ENCODE measurements at places on chromosomes 11 and 22. TPM values are rescaled to one million over a fixed set of nuclear protein-coding genes. Genes with fewer than 3 reads are reported as not detected.

DNA sequence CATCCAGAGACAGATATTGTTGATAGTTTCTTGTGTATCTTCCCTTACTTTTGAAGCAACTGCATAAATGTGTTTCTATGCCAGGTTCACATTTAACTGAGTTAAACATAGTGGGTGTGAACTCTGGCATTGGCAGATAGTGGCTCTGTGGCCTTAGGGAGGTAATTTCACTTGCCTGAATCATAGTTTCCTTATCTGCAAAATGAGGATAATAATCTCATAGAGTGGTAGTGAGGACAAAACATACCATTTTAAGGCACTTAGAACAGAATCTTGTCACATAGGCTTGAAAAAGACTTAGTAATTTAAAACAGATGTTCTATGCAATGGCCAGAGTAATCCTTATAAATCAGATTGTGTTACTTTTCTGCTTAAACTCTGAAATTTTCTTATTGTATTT is 56.4 kb upstream of the SYN3 start:
- DNase-seq = no peak

GRCh38 chr11:94332814-94333213 is 28.4 kb downstream of the IZUMO1R start:
- no peak for DNase-seq

GRCh38 chr11:28666632-28667031 is 558.4 kb downstream of the METTL15 start:
- no peak for DNase-seq

The CYP2D6 gene
- total RNA-seq = 0.28 TPM

The E2F8 gene
- total RNA-seq = not detected

The SYT13 gene
- not detected for total RNA-seq

The SCGB1A1 gene
- not detected for total RNA-seq

The CAPRIN1 gene
- total RNA-seq = 190 TPM

The MOV10L1 gene
- total RNA-seq = 0.63 TPM

The BBOX1 gene
- not detected for total RNA-seq
